ENCODE measurements at places on chromosomes 4 and X.

GRCh38 chr4:52421811-52422213 is 237.3 kb downstream of the USP46 start:
- DNase-seq: no peak

- no peak for DNase-seq
Measured at GRCh38 chr4:3530051-3530450, 2.2 kb downstream of the LRPAP1 start.

DNA sequence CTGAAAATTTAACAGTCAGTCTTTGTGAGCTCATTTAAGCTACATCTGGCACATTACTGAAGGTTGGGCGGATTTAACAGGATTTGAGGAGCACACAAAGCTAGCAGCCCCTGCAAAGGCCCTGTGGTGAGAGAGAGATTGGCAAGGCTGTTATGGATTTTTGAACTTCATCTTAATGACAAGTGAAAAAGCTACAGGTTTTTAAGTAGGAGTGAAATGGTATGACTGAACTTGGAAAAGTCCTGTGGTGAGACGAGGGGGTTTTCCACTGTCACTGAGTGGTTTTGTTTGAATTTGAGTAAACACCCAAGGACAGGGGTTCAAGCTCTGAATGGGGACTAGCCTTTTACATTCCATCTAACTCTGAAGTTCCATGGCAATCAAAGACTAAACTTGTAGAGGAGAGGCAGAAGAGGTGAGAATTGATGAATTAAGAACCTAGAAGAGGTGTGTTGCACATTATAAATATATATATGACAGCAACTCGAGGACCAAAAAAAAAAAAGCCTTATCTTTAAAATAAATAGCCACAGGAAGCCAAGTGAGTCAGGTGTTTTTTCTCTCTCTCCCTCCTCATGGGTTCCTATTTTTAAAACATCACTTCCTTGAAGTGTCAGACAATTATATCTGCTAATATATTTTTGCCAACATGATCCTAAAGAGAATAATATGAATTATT is 47.8 kb upstream of the CLNK start:
- DNase-seq: no peak

DNA sequence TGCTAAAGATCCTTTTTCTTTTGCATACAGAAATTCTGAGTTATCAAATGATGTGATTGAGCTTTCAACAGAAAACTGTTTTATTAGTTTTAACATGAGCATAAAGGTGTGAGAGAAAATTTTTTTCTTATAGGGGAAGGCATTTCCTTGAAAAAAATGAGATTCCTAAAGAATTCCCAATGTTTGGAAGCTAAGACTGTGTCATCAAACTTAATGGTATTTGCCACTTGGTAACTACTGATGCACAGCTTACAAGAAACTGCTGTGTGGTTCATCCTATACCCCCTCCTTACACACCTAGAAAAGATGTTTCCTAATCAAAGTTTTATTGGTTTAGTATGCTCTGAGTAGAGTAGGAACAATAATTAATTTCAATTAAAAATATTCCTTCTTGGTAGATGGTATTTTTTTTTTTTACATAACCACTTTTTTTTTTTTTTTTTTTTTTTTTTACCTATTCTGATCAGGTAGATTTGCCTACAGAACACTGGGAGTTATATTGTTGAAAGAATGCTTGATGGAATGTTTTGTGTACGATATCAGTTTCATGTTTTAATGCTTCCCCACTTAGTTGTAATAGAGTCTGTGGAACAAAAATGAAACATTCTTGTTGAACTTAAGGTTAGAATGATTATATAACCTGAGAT is 6.0 kb downstream of the PTPN13 start:
- DNase-seq: no peak

DNA sequence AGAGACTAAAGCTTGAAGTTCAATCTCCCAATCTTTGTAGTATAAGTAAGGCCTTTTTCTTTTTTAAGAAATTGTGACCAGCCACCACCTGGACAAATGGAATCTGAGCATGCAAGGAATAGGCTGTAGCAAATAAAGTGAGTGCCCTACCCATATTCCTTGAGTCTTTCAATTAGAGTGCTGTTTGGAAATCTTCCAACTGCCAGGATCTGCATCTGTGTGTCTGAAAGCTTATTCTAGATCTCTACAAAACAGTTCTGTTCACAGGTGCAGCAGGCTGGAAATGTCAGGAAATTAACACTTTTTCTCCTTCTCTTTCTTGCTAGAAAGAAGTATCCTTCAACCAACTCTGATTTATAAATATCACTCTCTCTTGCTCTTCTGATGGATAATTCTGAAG is 76.7 kb upstream of the NDST3 start:
- no peak for DNase-seq

DNA sequence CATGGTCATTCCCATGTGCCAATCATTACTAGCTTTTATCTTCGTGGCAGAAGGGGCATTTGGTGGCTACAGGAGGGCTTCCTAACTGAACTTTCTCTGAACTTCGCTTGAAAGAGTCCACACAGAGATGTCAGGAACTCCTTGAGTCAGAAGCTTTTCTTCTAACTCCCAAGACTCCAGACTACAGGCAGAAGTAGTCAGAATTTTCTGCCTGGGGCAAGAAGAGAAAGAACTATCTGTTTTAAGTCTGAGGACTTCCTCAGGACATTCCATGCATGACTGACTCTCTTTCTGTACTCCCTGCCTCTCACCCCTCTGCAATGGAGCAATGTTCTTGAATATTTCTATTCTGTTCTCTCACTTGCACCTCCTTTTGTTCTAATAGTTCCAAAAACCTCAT is 170.5 kb upstream of the TBC1D9 start:
- no peak for DNase-seq

- DNase-seq: no peak
Measured at GRCh38 chrX:105191878-105192277, 28.6 kb downstream of the TEX13A start.

DNA sequence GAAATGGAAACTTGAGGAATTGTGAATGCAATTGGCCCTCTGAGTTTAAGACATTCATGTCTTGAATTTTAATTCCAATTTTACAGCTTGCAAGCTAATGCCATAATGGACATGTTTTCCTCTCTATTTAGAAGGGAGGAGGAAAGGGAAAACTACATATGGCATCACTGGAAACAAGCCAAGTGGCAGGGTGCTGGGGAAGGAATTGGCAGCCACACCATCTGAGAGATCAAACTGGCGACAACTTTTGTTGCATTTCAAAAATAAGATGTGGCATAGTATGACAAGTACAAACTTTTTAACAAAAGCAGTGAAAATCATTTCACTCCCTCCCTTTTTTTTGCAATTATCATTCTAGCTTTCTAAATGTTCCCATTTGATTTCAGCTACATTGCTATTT is 615.6 kb downstream of the CENPC start:
- DNase-seq: peak; percentile 38

GRCh38 chrX:134670134-134670924 is 12.1 kb upstream of the PLAC1 start:
- no peak for DNase-seq

DNA sequence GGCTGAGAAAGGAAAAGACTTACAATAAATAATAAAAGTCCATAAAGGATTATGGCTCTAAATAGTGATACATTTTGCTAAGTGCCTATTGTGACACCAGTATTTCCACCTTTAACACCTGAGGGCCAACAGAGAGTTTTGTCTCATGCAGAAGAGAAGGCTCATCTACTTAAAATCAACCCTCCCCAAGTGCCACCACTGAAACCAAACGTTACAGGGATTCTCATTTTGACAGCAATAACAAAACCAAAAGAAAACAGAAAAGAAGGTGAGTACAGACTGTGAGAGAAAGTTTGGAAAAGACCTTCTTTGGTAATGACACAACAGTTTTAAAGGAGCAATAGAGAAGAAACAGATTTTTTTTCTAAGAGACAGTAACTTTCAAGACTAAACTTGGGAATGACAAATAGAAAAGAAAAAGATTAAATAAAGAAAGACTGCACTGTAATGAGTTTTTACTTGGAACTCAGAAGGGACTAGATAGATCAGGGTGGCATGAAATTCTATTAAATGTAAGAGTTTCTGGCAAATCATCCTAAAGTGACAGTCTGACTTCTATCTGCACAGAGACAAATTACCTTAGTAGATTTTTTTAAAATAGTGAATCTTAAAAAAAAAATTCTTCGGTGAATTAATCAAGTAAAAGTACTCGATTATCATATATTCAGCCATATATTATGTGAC is 109.7 kb downstream of the ZNF827 start:
- no peak for DNase-seq

DNA sequence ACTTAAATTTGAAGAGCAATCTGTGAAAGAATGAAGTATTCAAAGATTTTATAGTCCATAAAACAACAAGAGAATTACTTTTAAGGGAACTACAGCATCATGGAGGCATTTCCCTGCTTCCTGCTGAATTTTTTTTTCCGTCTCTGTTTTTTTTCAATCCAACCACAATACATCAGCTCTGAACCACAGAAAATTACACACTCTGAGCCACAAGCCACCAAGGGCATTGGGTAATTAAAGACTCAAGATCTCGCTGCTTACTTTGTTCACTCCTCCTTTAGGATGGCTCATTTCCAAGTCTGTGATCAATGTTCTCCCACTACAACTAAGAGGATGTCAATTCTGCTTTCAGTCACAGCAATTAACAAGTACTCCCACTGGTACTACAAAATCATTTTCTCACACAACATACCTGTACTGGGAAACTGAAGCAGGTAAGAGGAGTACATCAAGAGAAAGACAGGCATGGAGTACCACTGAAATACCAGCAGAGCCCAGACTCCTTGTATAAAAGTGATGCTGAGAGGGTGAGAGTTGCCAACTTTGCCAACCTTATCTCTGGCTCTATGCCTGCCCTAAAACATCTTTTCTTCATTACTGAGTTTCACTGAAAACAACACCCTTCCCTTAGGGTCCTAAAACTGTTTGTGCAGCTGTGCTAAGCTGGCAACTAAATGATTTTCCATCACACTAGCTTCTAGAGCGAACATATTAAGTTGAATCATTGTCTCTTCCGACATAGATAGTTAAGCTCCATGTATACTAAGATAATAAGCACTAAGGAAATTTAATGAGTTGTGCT is 105.8 kb upstream of the MAGEB18 start:
- no peak for DNase-seq

- DNase-seq: no peak
Measured at GRCh38 chrX:106247162-106247561, 79.1 kb downstream of the PWWP3B start.

DNA sequence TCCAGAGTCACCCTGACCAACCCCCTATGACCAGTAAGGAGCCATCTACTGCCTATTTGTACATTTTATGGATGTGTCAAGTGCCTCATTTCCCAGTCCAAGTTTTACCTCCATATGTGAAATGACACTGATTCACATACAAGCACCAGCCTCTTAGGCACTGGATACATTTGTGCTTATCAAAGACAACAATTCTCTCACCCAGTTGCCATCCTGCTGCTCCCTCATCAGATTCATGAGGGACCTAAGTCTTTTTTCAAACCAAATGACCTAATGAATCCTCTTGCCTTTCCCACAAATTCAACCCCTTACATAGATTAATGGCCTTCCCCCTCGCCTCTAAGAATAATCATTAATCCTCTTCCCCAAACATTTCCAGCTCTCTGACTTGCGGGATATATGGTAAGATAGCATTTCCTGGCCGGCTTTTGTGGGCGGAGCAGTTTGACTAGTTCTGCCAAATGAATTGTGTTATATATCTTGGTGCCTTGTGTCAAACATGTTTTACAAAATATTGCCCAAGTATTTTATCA is 233.9 kb downstream of the ARAP2 start:
- DNase-seq: no peak

DNA sequence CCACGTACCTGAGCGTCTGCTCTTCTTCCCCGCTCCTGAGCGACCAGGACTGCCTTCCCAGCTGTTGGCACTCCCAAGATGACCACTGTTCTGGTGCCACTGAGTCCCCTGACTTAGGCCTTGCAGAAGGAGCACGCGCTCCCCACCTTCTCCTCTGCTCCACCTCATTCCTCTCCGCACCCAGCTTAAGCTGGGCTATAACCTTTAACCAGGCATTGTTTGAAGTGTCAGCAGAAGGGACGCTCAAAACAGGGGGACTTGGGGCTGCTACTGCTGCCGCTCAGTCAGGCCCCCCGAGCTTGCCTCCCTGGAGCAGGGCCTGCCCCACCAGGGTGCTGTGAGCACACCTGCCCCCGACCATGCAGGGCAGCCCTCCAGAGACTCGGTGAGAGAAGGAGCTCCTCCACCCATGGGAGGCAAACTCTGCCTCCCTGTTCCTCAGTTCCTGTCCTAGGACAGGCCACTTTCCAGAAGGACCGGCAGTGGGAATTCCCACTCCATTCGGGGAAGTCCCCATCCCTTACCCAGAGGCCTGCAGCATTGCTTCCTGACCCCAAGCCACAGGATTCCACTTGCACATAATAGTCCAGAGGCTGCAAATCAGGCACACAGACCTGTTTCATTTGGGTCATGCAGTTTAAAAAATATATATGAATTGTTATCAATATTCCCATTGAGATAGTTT is 99.7 kb upstream of the ENPP6 start:
- no peak for DNase-seq

GRCh38 chrX:117835034-117835433 is 281.6 kb downstream of the KLHL13 start:
- no peak for DNase-seq

DNA sequence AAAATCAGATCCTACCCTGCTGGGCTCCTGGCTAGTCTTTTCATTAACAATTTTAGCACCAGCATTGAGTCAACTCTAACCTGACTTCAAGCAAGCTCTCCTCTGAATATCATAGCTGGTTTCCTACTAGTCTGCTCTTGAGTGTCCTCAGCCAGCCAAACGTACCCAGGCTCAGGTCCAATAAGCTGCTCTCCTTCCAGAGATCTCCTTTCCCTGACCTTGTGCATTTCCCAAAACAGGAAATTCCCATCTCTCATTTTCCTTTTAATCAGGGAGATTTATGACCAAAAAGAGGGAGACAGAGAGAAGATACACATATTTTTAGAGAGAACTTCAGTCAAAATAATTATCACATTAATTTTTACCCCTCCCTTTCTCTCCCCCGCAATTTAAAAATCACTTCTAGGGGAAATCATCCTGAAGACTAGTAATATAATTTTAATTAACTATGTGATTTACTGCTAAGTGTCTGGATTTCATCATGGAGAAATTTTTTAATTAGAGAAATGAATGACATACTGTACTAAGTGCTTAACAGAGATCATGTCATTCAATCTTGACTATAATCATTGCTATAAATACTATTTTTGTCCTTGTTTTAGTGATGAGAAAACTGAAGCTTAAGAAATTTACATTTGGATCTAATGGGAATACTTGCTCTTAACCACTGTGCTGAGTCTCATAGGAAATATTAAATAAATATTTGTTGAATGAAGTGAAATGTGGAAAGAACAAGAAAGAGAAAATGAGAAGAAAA is 421.7 kb upstream of the INTU start:
- DNase-seq: no peak

GRCh38 chr4:76001700-76002099 is 5.6 kb downstream of the CXCL9 start:
- DNase-seq: no peak

- DNase-seq: no peak
Measured at GRCh38 chr4:52843958-52844357, 18.2 kb upstream of the RASL11B start.

DNA sequence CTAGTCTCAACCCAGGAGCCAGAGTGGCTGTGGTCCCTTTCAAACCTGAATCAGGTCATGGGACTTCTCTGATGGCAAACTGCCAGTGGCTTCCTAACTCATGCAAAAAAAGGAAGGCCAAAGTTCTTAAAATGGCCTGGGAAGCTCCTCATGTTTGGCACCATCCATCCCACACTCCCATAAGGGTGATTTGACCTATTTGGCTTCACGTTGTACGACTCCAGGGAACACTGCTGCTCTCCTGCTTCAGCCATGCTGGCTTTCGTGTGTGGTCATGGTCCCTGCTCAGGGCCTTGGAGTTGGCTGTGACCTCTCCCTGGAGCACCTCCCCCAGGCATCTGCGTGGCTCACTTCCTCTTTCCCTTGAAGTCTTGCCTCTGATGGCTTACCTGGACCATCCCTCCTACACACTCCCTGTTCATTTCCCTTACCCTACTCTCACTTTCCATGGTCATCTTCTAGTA is 12.8 kb upstream of the TMSB4X start:
- no peak for DNase-seq

All from amygdala (tissue), 56 donors.